ENCODE measurements at places on chromosomes 5 and 9.

DNA sequence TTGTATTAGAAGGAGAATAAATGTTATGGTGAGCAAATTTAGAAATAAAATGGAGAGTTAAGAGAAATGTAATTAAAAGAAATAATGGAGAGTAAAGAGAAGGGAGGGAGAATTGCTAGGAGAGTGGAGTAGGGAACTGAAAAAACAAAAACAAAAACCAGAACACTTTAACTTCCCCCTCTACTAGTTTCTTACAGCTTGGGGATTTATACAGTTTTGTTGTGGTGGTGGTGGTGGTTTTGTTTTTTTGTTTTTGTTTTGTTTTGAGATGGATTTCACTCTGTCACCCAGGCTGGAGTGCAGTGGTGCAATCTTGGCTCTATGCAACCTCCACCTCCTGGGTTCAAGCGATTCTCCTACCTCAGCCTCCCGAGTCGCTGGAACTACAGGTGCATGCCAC is 322.4 kb downstream of the TMEM167A start:
- DNase-seq: no peak

- DNase-seq: peak; percentile 31
These were observed at the start of gene PCDHGA1 for GRCh38 chr5:141330299-141331080. TSS of gene PCDHGA1 (plus strand) at chr5:141330514.

DNA sequence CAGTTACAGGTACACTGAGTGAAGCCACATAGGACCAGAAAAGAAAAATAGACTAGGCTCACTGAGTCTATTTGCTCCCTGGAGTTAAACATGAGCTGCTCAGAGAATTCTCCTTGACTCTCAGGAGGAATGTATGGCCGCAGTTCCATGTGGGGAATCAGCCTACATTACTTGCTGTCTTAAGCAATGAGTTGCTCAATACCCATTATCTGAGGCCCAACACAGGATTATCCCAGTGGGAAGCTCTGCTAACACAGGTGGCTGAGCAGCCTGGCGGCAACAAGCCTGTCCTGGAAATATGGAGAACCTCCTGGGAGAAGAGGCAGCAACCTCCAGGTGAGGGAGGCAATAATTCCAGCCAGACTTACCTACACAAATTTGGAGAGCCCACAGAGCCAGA is 177.5 kb upstream of the NREP start:
- DNase-seq: no peak

GRCh38 chr9:14480526-14480925 is 166.6 kb upstream of the NFIB start:
- DNase-seq: no peak

GRCh38 chr9:126058591-126058990 is 268.0 kb upstream of the MVB12B start:
- no peak for DNase-seq

DNA sequence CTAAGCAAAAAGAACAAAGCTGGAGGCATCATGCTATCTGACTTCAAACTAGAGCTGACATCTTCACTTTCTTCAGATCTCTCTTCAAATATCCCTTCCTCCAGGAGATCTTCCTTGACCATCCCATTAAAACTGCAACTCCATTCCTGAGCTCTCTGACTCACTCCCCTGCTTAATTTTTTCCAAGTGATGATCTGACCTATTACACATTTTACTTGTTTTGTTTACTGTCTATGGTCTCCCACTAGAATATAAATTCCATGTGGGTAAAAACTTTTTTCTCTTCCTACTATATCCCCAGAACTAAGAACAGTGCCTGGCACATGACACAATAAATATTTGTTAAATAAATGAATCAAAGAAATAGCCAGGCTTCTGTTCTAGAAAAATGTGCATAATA is 87.5 kb downstream of the SLIT3 start:
- DNase-seq: no peak

DNA sequence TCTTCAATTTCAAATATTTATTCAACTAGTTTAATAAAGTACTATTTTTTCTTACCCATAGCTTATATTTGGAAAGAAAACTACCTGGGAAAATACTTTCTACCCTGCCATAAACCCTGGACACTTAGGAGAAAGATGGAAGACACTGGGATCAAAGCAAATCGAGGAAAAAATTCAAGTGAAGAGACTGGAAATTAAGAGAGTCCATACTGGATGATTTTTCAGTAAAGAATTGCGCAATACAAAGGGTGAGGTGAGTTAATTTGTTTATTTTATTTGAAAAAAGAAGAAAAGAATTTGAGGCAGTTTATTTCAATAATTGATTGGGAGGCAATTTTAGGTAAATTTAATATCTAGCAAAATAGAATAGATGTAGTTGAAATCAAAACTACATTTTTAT is 331.8 kb upstream of the ITGA1 start:
- no peak for DNase-seq
